ENCODE measurements at places on chromosomes 1 and 21.
A peak's percentile ranks its signal among the peaks of the same experiment; 100 is the strongest.

DNA sequence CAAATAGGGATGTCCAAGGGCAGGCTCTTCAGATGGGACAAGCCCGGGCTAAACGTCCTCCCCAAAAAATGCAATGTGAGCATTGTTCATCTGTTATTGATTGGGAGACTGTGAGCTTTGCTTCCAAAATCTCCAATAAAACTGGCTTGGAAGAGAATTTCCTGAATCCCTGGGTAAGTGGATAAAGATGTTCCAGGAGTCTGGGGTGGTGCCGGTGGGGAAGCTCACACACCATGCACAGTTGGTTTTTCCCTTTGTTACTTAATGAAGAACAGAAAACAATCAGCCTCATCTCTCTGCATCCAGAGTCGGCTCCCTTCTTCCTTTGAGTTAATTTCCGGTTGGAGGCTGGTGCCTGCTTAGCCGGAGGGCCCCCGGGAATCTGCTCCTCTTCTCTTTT, 72.1 kb upstream of the ZBTB40 start:
- no peak for DNase-seq

- no peak for DNase-seq
Observed at GRCh38 chr1:32181065-32181464, 1.6 kb downstream of the TXLNA start.

DNA sequence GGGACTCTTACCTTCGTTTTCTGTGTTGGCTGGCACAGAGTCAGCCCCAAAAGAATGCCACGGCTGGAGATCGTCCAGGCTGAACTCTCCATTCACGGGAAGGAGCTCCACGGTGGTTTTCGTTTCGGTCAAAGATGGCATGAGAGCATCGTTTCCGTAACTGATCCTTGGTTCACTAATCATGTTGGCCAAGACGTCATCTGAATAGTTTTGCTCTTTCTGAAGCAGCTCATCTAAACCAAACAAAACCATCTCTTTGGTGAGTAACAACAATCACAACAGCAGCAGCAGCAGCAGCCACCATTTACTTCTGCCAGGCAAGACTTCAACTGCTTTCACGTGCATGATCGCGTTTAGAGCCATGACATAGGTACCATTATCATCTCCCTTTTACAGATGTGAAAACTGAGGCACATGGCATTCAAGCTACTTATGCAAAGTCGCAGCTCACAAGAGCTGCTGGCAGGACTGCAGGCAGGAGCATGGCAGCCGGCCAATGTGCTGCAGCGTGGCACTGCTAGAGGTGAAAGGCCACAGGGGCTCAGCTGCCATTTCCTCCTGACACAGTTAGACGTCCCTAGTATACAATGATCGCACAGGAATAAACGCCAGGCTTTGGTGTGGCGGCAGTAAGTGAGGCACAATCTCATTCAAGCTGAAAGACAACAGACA, 177.1 kb downstream of the GABPA start:
- no peak for DNase-seq

DNA sequence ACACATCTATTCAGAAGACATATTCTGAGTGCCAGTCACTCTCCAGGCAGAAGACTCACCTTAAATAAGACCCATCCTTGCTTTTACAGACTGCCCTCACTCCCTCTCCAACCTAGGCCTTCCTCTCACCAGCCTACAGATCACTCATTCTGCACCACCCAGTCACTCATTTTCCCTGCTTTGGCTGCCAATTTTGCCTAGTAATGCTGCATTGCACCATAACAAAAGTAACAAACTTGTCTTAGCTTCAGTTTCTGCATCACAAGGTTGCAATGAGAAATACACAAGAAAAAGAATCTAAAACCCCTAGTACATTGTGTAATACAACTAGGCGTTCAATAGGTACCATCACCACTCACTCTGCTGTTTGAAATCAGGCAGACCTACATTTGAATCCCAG, 292.4 kb downstream of the PLPP3 start:
- DNase-seq = peak; percentile 16

DNA sequence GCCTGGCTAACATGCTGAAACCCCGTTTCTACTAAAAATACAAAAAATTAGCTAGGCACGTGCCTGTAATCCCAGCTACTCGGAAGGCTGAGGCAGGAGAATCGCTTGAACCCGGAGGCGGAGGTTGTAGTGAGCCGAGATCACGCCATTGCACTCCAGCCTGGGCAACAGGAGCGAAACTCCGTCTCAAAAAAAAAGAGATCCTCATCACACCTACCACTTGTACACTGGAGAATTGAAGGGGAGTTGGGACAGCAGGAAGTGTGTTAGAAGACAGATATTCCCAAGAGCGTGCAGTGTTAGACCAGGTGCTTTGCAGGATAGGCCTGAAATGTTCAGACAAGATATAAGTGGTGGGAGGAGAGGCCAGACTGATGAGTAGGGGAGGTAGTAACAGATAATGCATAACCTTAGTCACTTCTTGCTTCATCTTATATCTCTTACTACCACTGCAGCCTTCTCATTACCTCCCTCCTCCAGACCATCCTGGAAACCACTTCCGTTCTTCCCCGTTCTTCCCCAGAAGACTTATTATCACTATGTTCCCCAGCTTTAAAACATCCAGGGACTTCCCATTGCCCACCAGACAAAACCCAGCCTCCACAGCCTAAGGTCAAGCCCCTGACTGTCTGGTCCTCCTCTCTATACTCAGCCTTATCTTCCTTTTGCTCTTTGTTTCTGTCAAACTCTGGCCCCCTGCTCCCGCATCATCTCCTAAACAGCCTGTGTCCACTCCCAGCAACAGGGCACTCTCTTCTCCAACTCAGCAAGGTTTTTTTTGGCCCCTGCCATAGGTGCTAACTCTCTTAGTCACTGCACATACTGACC, 21.3 kb downstream of the FAM20B start:
- DNase-seq = no peak

GRCh38 chr1:230230273-230230672, 163.2 kb downstream of the GALNT2 start:
- DNase-seq = no peak

DNA sequence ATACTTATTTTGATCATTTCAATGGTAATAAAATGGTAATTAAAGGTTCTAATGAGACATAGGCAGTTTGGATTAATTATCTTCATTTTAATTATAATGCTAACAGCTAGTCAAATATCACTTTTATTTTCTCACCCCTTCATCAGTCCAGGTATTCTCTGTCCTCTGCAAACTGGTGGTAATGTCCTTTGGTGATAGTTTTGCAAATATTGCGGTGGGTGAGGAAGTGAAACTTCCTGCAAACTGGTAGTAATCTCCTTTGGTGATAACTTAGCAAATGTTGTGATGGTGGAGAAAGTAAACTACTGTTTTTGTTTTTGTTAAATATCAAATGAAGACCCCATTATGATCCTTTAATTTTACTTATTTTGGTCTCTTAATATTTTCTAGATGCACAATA, 209.0 kb downstream of the AMY1C start:
- no peak for DNase-seq

GRCh38 chr21:32186804-32187203, 92.0 kb downstream of the MIS18A start:
- DNase-seq = no peak

- no peak for DNase-seq
Observed at GRCh38 chr1:222104097-222104496, 362.2 kb upstream of the DUSP10 start.

GRCh38 chr21:33286076-33286475, 19.9 kb downstream of the IL10RB start:
- no peak for DNase-seq
